GM13976 (cell line): ENCODE measurements at places on chromosomes 4 and X.
A peak's percentile ranks its signal among the peaks of the same experiment; 100 is the strongest.

DNA sequence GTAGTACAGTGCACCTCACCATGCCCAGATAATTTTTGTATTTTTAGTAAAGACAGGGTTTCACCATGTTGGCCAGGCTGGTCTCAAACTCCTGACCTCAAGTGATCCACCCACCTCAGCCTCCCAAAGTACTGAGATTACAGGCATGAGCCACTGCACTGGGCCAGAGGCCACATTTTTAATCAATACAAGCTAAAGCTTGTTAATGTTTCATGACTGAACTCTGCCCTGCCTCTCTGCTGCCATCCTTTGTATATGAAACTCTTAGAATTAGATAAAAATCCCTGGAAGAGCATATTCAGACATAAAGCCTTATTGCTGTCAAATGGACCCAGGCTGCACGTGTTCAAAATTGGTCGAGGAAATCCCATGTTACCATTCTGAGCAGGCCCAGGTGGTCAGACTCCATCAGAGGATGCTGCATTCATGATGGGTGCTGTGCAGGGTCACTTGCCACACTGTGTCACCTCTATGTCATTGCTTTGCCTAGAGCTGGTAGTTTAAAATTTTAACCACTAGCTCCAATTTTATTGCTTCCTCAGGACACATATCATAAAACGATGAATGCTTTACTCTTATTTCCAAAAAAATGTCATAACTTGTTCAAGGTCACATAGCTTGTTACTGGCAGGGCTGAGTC is 45.2 kb downstream of the LNX1 start:
- no peak for DNase-seq

DNA sequence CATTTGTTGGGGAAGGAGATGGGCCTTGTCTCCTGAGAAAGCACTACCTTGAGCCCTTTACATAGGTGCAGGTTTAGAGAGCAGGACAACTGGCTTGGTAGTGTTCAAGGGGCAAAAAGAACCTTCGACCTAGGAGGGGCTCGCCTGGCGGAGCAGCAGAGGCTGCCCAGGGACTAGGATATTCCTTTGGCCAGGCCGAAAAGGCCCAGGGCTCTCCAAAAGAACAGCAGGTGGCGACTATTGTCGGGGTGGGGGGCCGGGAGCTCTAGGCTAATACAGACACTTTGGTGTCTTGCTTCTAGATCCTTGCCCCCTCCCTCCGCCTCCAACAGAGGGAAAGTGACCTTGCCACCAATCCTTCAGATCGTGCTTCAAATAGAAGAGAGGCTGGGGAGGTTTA is 7.1 kb upstream of the POU3F4 start:
- no peak for DNase-seq

GRCh38 chrX:38616904-38617303 is 55.6 kb downstream of the TSPAN7 start:
- no peak for DNase-seq

- peak; percentile 24 for DNase-seq
Measured at GRCh38 chr4:110108422-110108821, 90.0 kb downstream of the ELOVL6 start.

DNA sequence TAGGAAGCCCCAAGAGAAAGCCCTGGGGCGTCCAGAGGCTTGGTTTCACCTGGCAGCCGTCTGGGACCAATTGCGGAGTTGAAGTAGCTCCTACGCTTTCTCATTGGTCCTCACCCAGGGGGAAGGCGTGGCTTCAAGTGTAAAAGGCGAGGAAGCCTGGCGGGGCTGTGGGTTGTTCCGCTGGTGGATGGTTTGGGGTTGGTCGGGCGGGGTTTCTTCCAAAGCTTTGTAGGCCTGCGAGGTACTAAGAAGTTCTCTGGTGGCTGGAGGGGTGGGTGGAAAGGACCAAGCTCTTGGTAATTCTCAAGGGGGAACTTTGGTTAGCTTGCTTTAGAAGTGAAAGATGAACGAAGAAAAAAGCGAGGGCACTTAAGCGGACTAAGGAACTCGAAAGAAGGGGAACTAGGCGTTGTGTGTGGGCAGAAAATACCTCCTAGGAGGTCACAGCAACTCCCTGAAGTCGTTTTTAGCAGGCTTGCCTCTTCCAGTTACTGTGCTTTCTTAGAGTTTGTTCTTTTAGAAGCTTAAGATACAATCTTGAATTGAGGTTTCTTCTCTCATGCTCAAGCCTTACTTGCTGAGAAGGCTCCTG is 36.6 kb downstream of the CCNG2 start:
- DNase-seq: peak; percentile 85
